ENCODE measurements at places on chromosomes 6 and 20. TPM values are rescaled to one million over a fixed set of nuclear protein-coding genes. Genes with fewer than 3 reads are reported as not detected.

- no peak for DNase-seq
These were observed 221.1 kb upstream of the PREP start for GRCh38 chr6:105624021-105624420.

The SNAP91 gene
- total RNA-seq = 1.5 TPM

The MEI4 gene
- 0.23 TPM for total RNA-seq

DNA sequence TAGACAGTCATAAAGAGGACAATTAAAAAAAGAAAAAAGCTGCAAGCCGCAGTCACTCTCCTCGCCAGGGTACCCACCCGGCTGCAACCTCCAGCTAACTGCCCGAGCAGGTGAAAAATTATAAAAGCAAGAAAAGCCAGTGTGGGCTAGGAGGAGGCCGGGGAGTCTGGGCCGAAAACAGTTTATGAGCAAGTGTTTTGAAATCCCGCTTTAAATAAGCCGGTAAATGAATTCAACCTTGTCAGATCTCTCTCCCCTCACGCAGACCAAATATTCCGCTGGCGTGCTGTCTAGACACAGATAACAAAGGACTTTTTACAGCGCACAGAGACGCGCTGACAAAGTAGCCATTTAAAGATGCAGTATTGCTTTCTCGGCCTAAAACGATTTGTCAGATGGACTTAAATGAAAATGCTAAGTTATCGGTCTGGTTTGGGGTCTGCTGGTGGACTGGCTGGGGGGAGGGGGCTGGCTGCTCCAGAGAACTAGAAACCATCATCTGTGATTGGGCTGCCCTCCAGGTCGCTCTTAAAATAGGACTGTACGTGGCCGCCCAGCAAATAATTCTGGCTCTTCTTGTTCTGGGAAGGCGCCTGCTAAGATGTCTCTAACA, 24.6 kb downstream of the PMEPA1 start:
- DNase-seq = no peak

- no peak for DNase-seq
These were observed 618.4 kb downstream of the FRK start for GRCh38 chr6:115442323-115442722.

The CPNE5 gene
- 0.88 TPM for total RNA-seq

- DNase-seq = no peak
These were observed 30.5 kb downstream of the ANKEF1 start for GRCh38 chr20:10065154-10065833.

DNA sequence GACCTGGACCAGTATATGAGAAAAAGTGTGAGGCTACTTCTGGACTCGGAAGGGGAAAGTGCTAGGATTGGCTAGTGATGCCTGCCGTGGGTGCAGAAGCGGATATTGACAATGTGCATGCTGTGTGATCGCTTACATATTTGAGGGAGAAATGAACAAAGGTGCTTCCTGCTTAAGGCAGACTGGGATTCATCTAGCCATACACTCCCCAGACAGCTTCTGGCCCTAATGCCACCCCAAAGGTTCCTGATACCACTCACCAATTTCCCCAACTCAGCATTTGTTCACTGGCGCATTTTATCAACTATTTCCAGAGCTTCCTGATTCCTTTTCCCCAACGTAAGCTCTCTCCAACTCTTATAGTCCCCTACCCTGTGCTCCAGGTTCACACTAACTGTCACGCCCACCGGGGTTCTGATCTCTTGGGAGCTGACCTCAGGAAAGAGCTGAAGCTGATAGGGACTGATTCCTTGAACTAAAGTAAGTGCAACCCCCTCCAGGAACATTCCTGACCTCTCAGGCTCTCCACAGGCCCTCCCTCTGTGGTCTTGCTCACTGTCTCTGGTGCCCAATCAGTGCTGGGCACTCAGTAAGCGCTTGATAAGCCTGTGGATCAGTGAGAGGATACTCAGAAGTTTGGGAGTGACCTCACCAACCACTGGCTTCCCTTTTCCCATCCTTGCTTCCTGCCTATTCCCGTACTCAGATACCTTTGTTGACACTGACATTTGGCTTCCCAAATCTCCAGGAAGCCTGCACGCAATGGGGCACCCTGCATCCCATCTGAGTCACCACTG, 73.3 kb downstream of the MRPL14 start:
- no peak for DNase-seq

The ME1 gene
- 3.9 TPM for total RNA-seq

- no peak for DNase-seq
These were observed 1.7 kb upstream of the VSTM2L start for GRCh38 chr20:37901240-37901639.

- DNase-seq = no peak
These were observed 110.7 kb downstream of the ADTRP start for GRCh38 chr6:11667876-11668275.

DNA sequence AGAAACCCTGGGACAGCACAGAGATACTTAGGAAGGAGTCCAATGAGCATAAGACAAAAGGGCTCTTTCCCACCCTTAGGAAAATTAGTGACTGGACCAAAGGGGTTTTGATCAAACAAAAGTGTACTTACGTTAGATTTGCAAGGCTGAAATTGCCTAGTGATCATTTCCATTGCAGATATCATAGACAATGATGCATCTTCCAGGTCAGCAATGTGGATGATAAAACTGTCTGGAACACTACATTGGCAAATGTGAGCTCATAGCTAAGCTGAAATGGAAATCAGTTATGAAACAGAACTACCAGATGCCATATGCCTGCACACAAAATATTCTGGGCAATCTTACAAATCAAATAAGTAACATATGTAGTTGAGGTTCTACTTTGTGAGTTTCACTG, 34.0 kb downstream of the LY86 start:
- no peak for DNase-seq

- no peak for DNase-seq
These were observed 538 bp upstream of the ENPP1 start for GRCh38 chr6:131807321-131807643.

- DNase-seq = peak; percentile 28
These were observed 36.3 kb downstream of the PYGB start for GRCh38 chr20:25284131-25284601.

GRCh38 chr6:17928514-17929430, 58.7 kb downstream of the KIF13A start:
- no peak for DNase-seq

The HLA-DOB gene
- not detected for total RNA-seq

DNA sequence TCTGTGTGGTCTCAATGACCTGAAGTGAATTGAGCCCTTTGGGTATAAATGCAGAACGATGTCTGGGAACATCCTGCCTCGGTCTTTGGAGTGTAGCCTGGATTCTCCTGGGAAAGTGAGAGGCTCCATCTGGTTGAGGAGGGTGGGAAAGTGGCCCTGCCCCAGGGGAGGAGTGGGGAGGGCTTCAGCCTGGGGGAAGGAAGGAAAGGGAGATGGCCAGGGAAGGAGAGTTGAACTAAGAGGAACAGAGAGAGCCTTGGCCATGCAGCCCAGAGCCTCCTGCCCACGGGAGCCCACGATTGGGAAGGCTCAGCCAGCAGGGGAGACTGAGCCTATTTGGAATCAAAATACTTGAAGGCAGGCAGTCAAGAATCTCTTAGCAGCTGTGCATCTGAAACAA, 2.3 kb upstream of the EPB41L1 start:
- no peak for DNase-seq

GRCh38 chr6:40733290-40733689, 146.1 kb upstream of the LRFN2 start:
- no peak for DNase-seq

The FAM83D gene
- 62.6 TPM for total RNA-seq

- peak; percentile 84 for DNase-seq
These were observed at the start of gene SPEF1 for GRCh38 chr20:3781153-3781910. SPEF1 (minus strand) TSS chr20:3781448; CDS start chr20:3781287, 161 bp downstream.

DNA sequence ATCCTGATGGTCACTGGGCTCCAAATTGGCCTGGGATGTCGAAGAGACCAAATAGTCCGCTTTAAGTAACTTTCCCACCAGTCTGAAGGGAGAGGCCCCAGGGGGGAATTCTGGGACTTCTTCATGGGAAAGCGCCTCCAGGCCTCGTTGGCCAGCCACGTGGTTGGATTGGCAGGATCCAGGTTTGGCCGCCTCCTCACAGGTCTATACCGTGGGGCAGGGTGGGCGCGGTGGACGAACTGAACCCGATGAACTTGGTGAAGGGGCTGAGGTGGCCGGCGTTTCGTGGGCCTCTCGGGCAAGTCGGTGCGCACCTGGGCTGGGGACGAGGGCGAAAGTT, 297 bp downstream of the POM121L2 start:
- DNase-seq = peak; percentile 74

The SLC35B3 gene
- total RNA-seq = 9.8 TPM

GRCh38 chr6:74343804-74344203, 647.8 kb downstream of the CD109 start:
- DNase-seq = no peak

- DNase-seq = no peak
These were observed 110.5 kb downstream of the TULP4 start for GRCh38 chr6:158422629-158423238.

DNA sequence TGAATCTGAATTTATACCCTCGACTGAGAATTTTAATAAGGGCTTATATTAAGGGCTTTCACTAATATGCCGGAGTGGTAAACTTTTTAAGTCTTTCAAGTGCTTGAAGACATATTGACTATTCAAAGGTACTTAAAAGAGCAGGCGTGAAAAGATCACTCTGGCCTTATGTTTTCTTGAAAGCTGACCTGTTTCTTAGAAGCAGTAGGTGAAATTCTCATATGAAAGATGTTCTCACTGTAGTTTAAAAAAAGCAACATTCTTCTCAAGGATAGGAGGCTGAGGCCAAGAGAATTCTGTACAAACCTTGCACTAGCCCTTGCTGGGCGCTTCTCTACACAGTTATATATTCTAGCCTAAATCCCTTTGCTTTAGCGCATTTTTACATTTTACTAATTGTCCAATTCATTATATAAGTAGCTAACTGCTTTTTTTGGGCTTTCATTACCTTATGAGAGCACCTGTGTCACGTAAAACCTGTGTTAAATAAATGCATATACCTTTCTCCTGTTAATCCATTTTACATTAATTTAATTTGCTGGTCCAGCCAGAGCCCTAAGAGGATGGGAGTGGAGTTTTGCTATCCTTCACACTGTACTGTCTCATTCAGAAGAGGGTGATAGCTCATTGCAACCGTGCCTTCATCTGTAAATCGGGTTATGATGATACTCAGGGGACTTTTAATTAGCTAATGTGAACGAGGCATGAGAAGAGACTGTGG, 59.6 kb upstream of the HFE start:
- no peak for DNase-seq

The FILIP1 gene
- total RNA-seq = 5.0 TPM

DNA sequence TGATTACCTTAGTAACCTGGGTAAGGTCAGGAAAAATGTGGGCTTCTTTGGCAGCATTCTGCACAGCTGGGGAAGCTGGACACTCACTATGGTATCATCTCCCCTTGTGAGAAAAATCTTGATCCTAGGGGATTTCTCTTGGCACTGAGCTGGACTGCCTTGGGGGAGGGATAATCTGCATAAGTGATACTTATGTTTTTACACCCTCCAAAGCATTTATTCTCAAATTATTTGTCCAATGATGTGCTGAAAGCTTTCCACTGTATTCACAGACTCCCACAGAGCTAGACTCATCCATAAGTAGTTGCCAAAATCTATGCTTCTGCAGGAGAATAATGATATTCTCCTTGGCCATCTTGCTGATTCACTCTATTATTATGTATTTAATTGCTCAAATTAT, 121.5 kb upstream of the CNR1 start:
- DNase-seq = no peak

- DNase-seq = no peak
These were observed 5.6 kb downstream of the EEF1A1 start for GRCh38 chr6:73515204-73515655.

DNA sequence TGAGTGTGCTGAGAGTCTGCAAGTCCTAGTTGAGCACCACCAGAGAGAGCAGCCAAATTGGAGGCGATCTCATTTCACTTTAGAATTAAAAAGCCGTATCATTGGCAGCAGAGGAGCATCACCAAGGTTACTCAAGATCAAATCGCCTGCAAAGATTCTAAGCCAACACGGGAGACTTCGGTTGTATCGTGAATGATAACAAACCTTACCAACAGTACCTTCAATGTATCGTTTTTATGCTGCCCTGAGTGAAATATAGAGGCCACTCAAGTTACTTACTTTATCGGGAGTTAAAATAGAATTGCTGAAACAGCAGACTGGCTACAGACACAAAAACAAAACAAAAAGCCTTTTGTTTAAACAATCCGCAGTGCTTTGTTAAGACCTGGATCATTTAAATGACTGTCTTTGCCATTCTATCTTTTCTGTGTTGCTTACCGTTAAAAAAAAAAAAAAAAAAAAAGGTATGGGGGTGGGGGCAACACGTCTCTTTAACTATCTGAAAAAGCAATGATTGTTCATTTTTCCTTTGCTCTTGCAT, 14.2 kb downstream of the NHSL1 start:
- no peak for DNase-seq

GRCh38 chr20:62991863-62992262, 14.9 kb downstream of the BHLHE23 start:
- no peak for DNase-seq

The PPP1R14C gene
- total RNA-seq = 0.61 TPM

The SOBP gene
- 6.2 TPM for total RNA-seq

The JPH2 gene
- 1.5 TPM for total RNA-seq

- no peak for DNase-seq
These were observed 102.7 kb downstream of the RIN2 start for GRCh38 chr20:19860737-19861136.

- DNase-seq = no peak
These were observed 147.4 kb upstream of the RNF24 start for GRCh38 chr20:4162766-4163165.

The KCNK17 gene
- total RNA-seq = 3.0 TPM

DNA sequence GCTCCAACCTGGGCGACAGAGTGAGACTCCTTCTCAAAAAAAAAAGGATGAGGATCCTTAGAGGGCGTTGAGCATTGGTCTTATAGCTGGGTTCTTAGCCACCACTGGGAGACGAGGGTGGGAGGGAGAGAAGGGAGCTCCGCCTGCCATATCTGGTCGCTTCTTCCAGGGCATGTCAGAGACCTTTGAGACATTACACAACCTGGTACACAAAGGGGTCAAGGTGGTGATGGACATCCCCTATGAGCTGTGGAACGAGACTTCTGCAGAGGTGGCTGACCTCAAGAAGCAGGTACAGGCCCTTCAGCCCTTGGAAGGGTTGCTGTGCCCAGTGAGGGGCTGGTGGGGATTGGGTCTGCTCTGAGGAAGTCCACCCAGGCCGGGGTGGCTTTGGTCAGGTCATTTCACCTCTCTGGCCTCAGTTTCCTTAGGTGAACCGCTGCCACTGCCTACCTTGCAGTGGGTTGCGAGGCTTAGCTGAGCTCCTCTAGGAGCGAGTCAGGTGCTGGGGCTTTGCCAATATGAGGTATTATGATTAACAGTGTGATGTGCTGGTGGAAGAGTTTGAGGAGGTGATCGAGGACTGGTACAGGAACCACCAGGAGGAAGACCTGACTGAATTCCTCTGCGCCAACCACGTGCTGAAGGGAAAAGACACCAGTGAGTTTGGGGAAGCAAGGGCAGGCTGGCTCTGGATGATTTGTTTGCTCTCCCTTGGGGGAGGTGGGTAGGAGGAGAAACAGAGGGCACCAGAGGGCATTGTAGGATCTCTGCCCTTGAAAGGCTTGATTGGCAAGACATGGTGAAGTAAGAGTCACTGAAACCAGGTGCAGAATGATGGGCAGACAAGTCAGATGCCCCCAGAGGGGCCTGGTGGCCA, 8.5 kb downstream of the CNPY3 start:
- DNase-seq = no peak

The LHFPL5 gene
- total RNA-seq = not detected

GRCh38 chr6:32933661-32934085, 7.2 kb downstream of the HLA-DMB start:
- peak; percentile 89 for DNase-seq

The GPX6 gene
- not detected for total RNA-seq

The TMEM170B gene
- total RNA-seq = 4.3 TPM

The NOX3 gene
- total RNA-seq = not detected

The BPIFB1 gene
- not detected for total RNA-seq

- DNase-seq = no peak
These were observed 14.1 kb upstream of the TENT5A start for GRCh38 chr6:81766482-81767069.

The FAM50B gene
- total RNA-seq = 3.1 TPM

The TNFRSF21 gene
- 52.4 TPM for total RNA-seq
